ENCODE measurements at places on chromosomes 4 and X.
A peak's percentile ranks its signal among the peaks of the same experiment; 100 is the strongest.

DNA sequence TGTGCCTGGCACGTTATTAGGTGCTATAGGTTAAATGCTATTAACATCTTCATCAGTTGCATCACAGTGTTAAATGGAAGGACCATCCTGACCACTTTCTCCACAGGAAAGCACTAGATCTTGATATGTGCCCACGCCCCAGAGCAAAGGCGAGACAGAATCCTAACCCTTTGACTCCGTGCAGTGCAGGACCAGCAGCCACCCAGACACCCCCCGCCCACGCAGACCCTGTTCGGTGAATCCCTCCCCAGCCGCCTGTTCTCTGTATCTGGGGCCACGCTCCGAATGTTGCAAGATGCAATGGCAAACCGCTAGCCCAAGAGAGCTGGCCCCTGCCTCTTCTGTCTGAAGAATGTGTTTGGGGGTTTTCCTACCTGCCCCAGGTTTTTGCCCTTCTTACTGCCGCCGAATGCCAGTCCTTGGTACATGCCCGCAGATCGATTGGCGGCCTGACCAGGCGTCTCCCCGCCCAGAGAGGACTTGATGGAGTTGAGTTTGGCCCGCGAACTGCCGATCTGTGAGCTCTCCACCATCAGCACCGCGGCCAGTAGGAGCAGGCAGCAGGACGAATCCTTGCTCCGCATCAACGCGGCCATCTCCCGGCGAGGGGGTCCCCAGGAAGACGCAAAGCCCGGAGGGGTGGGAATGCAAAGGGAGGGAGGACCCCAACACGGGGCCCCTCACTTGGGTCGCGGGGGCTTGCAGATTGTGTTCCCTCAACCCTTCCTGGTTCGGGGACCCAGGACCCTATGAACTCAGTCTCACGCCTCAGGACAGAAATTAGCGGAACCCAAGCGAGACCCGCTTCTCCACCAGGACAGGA is 906 bp downstream of the DKK2 start:
- peak; percentile 10 for DNase-seq

DNA sequence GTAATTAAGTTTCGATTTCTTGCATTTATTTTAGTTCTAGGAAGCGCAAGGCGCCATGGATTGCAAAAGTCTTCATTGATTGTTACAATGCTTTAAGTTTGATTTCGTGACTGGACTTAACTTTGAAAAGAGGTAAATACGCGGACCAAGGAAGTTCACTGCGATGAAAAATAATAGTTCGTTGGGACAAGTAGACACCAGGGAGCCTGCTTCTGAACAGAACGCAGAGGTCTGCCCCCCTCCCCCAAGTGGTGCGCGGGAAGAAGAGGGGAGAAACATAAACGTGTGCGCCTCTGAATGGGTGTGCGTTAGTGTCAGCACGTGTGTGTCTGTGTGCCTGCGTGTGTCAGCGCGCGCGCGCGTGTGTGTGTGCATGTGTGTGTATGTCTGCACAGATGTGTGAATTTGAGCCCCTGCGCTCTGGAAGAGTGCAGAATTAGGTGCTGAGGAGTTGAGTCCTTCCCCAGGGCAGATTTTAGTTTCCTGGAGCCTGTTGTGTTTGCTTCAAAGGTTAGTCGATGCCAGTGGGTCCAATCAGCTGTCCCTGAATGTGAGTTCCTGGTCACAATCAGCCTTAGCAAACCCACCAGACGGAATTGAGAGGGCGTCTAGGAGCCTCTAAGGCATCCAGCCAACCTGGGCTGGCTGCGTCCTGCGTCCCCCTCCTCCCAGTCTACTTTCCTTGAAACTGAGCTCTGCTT is 5.8 kb upstream of the POU4F2 start:
- no peak for DNase-seq

GRCh38 chrX:100409610-100410590 is at the start of gene PCDH19:
TSS of gene PCDH19 (minus strand) at chrX:100410273. CDS start at chrX:100408597, 1,676 bp downstream.
- DNase-seq = peak; percentile 33

DNA sequence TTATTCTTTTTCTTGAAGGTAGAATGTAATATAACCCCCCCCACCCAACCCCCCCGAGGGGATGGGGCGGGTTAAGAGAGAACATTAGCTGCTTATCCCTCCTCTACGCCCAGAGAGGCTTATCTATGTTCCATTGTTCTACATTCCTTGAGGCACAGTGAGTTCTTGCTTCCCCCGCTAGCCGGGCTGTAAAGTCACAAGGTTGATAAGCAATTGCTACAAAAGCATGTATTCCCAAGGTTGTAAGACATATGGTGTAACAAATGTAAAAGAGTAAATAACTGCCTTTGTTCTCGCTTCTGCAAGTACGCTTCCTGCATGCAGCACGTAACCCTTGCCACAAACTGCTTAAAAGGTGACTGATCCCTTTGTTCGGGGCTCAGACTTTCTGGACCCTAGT is 8.2 kb downstream of the DCAF8L2 start:
- DNase-seq = no peak

DNA sequence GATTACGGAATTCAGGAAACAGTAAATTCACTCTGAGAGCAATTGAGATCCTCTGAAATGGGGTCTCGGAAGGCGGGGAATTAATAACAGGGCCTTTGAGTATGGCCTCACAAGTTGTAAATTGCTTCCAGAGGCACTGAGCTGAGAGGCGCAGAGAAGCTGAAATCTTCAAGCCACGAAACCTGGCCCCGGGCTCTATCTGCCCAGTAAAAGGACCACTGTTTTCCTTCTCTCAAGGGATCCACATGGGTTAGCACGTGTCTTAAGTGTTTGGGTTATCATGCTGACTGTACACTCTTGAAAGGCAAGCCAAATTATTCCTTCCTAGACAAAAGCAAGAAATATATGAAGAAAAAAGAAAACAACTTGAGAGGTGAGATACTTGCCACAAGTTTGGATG is 1012.9 kb upstream of the FTHL17 start:
- no peak for DNase-seq

DNA sequence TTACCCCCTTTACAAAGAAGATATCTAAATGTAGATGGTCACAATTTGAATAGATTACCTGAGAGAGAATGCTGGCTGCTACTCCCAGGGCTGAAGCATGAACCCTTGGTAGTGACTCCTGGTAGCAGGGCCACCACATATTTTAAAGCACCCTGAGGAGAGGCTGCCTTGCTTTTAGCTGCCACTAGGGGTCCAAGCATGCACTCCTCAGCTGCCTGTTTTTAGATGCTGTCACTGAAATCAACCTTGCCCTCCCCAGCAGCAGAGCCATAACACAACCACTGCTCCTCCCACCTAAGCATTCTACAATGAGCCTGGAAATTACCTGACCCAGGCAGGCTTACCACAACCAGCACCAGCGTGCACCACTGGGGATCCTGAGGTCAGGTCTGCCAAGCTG is 850.9 kb downstream of the FAM133A start:
- DNase-seq = no peak

GRCh38 chr4:90769251-90769650 is 642.1 kb downstream of the CCSER1 start:
- DNase-seq = no peak

GRCh38 chr4:78749972-78750727 is 26.0 kb upstream of the BMP2K start:
- DNase-seq = no peak

DNA sequence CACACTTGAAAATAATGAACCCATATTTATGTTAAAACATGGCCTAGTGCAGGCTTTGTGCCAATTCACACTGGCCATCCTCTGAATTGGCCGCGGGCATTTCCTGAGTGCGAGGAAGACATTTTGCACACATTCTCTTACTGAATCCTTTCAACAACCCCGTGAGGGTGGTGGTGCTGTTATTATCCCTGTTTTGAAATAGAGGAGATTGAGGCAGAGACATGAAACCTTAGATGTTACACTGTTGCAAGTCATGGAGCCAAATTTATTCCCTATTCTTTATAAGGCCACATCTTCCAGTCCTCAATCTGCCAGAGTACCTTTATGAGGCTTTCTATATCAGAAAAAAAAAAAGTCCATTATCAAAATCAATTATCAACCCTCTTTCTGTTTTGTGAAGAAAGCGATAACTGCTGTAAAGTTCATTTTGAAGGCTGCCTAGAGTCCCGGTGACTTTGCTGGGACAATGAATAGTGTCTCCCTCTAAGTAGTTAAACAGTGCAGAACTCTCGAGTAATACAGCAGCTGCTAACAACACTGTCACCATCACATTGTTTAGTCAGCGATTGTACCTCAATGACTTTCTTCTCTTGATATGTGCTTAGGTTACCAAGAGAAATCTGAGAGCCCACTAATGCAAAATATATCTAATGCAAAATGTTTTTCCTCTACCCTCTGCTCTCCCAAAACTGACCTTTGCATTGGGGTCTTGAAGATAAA is 242.3 kb upstream of the PPARGC1A start:
- no peak for DNase-seq

- no peak for DNase-seq
Observed at GRCh38 chrX:22246620-22247019, 26.1 kb upstream of the CBLL2 start.

- no peak for DNase-seq
Observed at GRCh38 chr4:55258152-55258865, 87.7 kb upstream of the SRD5A3 start.

DNA sequence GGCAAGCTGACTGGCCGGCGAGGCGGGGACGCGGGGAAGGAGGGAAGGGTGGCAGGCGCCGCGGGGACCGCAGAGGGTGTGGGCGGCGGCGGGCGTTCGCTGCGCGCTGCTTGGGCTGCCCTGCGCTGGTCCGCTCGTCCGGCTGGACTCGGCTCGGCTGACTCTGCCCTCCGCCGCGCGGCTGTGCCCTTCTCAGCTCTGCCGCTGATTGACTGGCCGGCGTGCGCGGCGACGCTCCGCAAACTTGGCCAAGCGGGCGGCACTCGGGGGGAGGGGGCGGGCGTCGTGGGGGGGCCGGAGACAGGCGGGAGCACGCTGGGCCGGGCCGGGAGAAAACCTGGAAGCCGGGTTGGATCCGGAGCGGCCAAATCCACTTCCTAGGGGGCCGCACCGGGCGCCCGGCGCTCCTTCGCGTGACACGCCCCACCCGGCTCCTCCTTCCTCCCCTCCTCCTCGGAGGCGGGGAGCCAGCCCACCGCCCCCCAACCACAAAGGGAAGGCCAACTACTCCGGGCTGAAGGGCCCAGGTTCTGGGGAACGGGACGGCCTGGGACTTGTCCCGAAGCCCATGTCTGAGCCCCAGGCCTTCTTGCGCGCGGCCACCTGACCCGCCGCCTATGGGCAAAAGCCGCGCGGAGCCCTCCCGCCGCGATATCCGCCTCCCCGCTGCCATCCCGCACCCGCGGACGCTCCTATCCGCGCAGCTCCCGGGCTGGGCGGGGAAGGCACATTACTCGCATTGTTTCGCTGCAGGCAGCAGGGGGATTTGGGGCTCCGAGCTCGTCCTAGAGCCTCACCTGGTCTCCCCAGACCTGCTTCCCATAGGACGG is at the start of gene GPC4:
TSS of gene GPC4 (minus strand) at position 214 of the 830 bp plus-strand sequence. CDS start 524 bp downstream, outside the sequence.
- DNase-seq = peak; percentile 3

DNA sequence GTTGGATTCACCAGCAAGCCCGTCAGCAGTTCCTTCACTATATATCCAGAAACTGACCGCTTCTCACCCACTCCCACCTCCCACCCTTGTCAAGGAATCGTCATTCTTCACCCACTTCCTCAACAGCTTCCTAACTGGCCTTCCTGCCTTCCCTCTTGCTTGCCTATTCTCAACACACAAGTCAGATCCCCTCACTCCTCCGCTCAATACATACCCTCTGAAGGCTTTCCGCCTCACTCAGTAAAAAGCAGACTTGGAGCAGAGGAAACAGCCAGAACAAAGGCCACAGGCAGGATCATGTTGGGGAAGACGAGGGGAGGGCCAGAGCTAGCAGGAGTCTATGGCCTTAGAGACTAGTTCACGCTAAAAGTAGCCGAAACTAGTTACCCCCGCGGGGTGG is 23.7 kb downstream of the RWDD4 start:
- DNase-seq = no peak
